NCI-H1930 (cell line): ENCODE measurements at places on chromosomes 3 and 15.

DNA sequence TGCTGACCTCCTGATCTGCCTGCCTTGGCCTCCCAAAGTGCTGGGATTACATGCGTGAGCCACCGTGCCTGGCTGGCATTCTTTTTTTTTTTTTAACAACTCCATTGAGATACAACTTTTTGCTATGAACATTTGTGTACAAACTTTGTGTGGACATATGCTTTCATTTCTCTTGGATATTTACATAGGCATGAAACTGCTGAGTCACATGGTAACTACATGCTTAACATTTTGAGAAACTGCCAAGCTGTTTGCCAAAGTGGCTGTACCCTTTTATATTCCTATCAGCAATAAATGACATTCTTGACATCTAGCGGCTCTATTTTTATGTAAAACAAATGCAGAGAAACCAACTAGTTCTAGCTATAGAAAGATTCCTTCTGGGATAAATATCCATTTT is 8.7 kb upstream of the YEATS2 start:
- no peak for DNase-seq

- no peak for DNase-seq
Observed at GRCh38 chr15:66356077-66356358, 467 bp downstream of the TIPIN start.

DNA sequence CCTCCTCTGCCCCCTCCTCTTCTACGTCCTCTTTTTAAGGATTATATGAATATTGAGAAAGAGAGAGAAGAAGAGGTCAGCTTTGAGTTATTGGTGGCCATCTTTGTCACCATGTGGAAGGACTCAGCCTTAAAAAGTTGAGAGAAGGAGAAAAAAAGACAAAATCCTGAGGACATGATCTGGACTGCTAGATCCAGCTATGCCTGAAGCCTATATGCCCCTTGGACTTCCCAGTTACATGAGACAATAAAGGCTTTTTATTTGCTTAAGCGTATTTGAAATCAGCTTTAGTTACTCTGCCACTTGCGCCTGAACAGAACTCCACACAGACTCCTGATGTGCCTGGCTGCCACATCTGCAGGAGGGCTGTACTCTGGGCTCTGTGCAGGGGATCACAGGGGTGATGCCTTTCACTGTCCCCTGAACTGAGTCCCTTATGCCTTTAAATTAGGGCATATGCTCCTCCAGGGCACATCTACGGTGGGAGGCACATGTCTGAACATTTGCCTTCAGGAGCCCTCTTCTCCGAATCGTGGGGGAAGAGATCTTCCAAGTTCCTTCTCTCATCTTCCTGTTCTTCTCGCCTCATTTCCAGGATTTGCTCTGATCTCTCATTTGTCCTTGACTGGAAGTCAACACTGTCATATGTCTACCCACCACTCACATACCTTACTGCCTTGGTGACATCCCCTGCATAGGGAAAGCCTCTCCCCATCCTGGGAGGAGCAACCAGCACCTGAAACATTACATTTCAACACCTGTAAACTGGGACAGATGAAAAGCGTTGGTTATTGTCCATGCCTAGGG is 14.0 kb upstream of the PLA2G4E start:
- DNase-seq = no peak

GRCh38 chr3:141493184-141493583 is 6.4 kb downstream of the RASA2 start:
- DNase-seq = no peak

GRCh38 chr3:71219744-71220638 is 363.5 kb downstream of the FOXP1 start:
- no peak for DNase-seq

GRCh38 chr15:63091679-63092446 is 29.8 kb upstream of the LACTB start:
- no peak for DNase-seq

- DNase-seq = no peak
Observed at GRCh38 chr3:95939235-95939809, 875.1 kb upstream of the EPHA6 start.

DNA sequence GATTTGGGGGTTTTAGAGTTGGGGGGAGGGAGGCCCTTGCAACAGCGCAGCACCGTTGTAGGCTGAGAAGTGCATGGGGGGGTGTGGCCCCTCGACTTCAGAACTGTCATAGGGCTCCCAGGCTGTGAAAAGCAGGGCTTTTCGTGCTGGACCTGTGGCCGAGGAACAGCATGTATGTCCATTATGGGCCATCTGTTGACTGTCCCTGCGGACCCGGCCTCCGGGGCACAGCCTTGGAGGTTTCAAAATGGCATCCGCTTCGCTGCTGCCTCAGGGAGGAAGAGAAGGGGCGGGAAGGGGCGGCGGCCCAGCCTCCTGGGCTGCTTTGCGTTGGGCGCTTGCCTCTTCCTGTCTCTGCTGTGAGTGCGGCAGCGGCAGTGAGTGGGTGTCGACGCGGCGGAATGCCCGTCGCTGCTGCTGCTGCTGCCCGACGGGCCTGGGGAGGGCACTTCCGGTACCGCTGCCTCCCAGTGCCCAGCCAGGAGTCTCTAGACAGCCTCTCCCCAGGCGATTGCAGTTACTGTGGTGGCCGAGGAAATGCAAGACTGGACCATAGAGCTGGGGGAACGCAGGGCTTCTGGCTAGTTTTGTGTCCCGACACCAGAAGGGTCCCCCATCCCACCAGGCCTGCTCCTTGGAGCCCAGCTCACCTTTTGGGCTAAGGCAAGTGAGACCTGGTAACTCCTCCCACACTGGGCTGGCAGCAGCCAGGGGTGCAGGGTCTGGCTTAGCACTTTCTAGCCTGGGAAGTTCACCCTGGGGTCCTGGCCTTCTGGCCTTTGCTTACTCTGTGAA is 1.9 kb downstream of the GNAI2 start:
- DNase-seq = no peak

DNA sequence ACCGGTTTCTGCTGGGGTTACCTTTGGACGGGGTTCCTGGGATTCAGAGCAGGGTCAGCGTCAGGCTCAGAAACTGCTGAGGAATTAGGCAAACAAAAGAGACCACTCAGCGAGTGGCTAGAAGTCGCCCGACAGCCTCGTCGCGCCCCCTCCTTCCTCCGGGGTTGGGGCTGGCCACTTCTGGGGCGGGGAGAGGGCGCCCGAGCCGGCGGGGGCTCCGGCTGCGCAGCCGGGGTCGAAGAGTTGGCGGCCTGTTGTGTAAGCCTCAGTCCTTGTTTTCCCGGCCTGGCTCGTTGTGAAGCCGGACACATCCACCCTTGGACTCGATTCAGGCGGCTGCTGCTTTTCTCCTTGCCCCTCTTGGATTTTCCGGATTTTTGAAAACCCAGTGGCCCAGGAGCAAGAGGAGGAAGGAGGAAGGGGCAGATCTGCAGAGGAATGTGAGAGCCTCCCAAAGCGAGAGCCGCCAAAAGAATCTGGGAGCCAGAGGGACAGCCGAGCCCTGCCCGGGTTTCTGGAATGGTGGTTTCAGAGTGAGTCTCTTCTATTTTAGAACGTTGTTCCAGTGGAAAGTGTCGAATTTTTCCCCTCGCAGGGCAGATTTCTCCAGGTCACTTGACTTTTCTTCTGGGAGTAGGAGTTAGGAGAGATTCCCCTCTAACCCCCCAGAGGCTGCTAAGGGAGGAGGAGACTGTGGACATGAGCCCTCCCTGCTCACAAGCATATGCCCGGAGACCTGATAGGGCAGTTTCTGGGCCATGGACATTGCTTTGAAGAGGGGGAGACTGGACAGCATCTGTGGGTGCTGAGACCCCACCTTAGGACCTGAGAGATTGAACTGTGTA is 666 bp downstream of the SNX33 start:
- DNase-seq = no peak

- no peak for DNase-seq
Observed at GRCh38 chr3:53842436-53843194, 3.6 kb downstream of the CHDH start.

DNA sequence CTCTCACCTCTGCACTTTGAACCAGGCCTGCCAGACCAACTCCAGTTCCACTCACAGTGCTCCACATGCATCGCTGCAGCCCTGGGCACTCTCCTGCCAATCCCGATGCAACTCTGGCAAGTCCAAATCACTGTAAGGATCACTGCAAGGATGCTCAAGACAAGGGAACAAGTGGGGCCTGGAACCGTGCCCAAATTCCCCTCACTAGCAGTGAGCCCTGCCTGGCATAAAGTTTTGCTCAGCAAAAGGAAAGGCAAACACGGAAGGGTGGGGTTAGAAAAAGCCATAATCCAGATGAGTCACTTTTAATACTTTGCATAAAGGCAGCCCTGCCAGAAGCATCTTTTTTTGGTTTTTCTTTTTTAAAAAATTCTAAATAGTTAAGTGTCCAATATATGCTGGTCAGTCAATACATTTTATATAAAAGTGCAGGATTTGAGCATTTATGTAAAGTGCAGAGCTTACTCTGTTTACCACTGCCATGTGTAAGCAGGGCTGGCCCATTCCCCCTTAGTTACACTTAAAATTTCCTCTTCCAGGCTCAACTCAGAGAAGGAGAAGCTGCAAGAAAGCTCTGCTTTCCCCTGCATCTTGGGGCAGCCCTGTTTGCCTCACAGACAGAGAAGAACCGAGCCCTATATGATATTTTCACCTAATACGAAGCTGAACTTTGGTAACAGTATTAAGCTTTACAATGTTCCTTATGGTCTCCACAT is 102.2 kb downstream of the CD47 start:
- DNase-seq = no peak

GRCh38 chr3:193507566-193507965 is 47.1 kb downstream of the ATP13A4 start:
- DNase-seq = no peak

DNA sequence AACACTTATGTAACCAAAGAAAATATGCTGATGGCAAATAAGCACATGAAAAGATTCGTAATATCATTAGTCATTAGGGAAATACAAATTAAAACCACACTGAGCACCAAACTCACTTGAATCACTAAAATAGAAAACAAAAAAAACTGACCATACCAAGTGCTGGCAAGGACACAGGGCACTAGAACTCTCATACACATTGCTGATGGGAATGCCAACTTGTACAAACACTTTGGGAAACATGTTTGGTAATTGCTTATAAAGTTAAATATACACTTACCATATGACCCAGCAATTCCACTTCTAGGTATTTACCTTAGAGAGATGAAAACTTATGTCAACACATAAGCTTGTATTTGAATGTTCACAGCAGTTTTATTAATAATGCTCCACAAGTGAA is 95.5 kb downstream of the TFDP2 start:
- DNase-seq = no peak

GRCh38 chr3:20376665-20377217 is 190.7 kb upstream of the SGO1 start:
- no peak for DNase-seq

DNA sequence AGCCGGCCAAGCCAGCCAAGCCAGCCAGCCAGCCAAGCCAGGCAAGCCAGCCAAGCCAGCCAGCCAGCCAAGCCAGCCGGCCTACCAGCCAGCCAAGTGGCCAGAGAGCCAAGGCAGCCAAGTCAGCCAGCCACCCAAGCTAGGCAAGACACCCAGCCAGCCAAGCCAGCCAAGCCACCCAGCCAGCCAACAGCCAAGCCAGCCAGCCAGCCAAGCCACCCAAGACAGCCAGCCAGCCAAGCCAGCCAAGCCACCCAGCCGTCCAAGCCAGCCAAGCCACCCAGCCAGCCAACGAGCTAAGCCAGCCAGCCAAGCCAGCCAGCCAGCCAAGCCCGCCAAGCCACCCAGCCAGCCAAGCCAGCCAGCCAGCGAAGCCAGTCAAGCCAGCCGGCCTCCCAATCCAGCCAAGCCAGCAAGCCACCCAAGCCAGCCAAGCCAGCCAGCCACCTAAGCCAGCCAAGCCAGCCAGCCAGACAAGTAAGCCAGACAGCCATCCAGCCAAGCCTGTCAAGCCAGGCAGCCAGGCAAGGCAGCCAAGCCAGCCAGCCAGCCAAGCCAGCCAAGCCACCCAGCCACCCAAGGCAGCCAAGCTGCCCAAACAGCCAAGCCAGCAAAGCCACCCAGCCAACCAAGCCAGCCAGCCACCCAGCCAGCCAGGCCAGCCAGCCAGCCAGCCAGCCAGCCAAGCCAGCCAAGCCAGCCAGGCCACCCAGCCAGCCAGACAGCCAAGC is 200.5 kb downstream of the GOLGA6L6 start:
- DNase-seq = no peak

DNA sequence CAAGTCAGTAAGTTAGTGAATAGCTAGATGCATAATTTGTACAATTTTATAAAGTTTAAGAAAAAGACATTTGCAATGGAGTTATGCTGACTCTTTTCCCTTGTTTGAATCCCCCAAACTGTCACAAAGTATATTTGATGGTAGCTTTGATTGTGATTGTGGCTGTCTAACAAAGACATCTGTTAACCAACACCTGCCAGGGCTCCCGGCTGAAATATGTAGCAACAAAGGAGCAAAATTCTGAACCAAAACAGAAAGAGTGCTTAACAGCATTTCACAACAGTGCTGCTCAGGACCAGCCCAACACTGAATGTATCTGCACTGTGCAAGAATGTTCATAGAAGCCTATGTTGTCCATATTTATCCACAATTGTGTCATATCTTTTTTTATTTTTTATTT is 39.4 kb downstream of the LEO1 start:
- DNase-seq = no peak

- DNase-seq = no peak
Observed at GRCh38 chr15:37071134-37071533, 29.2 kb downstream of the MEIS2 start.

GRCh38 chr3:88433568-88433967 is 283.8 kb downstream of the C3orf38 start:
- no peak for DNase-seq

DNA sequence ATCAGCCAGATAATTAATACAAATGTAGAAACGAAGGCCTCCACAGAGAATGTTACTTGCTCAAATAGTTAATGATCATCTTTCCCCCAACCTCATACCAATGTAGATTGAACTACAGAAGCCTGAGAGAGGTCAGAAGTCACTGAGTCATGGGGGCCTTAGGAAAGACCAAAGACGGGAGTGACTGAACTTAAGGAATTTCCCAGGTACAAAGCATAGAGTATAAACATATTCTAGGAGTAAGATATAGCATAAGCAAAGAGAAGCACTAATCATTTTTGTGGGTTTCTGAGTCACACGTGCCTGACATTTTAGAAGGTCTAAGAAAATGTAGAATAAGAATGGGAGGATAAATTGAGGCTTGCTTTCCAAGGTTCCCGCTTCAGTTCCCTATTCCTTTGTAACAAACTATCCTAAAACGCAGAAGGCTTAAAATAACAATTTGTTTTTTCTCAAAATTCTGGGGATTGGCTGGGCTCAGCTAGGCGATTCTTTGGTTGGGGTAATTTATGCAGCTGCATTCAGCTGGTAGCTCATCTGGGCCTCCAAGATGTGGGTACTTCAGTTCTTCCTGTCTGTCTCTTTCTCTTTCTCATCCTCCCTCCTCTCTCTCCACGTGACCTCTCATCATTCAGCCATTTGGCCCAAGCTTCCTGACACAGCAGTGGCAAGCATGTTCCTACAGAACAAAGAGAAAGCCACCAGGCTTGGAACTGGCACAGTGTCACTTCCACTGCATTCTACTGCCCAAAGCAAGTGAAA is 422.6 kb downstream of the FOXP1 start:
- no peak for DNase-seq

DNA sequence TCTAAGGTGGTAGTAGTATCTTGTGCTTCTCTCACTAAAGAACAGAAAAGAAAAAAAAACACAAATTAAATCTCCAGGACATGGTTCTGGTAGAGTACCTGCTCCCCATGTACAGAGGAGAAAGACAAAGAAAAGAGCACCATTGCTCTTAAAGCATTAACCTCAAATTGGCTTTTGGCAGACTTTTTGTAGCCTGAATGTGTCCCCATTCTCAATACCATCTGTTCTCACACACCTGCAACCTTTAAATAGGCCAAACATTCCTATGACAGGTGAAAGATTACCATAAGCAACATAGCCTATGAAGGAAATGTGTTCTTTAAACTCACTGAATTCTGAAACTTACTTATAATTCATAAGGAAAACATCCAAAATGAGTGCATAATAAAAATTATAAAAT is 68.0 kb downstream of the TIPARP start:
- no peak for DNase-seq
